ENCODE measurements at places on chromosomes 6 and 20.

- no peak for DNase-seq
Measured at GRCh38 chr6:129440691-129441090, 269.3 kb downstream of the ARHGAP18 start.

- no peak for DNase-seq
Measured at GRCh38 chr20:63525971-63526370, 5.4 kb downstream of the PPDPF start.

- DNase-seq = no peak
Measured at GRCh38 chr6:138036111-138036510, 71.1 kb downstream of the PERP start.

GRCh38 chr20:49562311-49563014, 5.5 kb downstream of the PTGIS start:
- DNase-seq = no peak

GRCh38 chr6:31573239-31574105, 1.4 kb downstream of the LTA start:
- no peak for DNase-seq

- no peak for DNase-seq
Measured at GRCh38 chr6:132236744-132237143, 164.5 kb downstream of the MOXD1 start.
